ENCODE measurements at places on chromosomes 5 and 9. TPM values are rescaled to one million over a fixed set of nuclear protein-coding genes. Genes with fewer than 3 reads are reported as not detected.

PBX3 gene
- 25.0 TPM for total RNA-seq

PCDHGA7 gene
- total RNA-seq = 4.1 TPM

TNIP1 gene
- total RNA-seq = 97.0 TPM

RANBP17 gene
- 8.0 TPM for total RNA-seq

AFAP1L1 gene
- total RNA-seq = 9.0 TPM

BTNL8 gene
- total RNA-seq = not detected

CFAP77 gene
- not detected for total RNA-seq

GKAP1 gene
- total RNA-seq = 0.51 TPM

GFI1B gene
- total RNA-seq = not detected

PCDHA1 gene
- total RNA-seq = 0.16 TPM

SLC22A4 gene
- total RNA-seq = 1.1 TPM

RECK gene
- 8.8 TPM for total RNA-seq

BTNL3 gene
- not detected for total RNA-seq

OR4F3 gene
- total RNA-seq = not detected

ACTBL2 gene
- total RNA-seq = 16.5 TPM

ARL14EPL gene
- not detected for total RNA-seq

ENHO gene
- total RNA-seq = not detected

SHC3 gene
- total RNA-seq = 7.2 TPM

CLTA gene
- 341 TPM for total RNA-seq

PPWD1 gene
- 10.5 TPM for total RNA-seq

SEMA4D gene
- 5.9 TPM for total RNA-seq

SAPCD2 gene
- total RNA-seq = 3.5 TPM

PCDHB3 gene
- total RNA-seq = 0.38 TPM

All from mesangial cell (primary cell).